Upper lobe of right lung (tissue), 1 donor: ENCODE measurements at places on chromosomes 1 and 21.

DNA sequence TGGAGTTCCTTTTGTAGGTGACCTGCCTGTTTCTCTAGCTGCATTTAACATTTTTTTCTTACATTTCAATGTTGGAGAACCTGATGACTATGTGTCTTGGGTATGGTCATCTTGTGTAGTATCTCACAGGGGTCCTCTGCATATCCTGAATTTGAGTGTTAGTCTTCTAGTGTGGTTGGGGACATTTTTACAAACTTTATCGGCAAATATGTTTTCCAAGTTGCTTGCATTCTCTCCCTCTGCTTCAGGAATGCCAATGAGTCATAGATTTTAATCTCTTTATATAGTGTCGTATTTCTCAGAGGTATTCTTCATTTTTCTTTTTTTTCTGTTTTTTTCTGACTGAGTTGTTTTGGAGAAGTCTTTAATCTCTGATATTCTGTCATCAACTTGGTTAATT is 684.0 kb downstream of the NCAM2 start:
- no peak for DNase-seq
- H3K27me3 ChIP-seq, result no peaks in the 10 kb centered on the region
- H3K27ac ChIP-seq, result no peak overlapping the region
- no peaks in the 10 kb centered on the region for H3K36me3 ChIP-seq
- H3K4me3 ChIP-seq, result no peak overlapping the region
- H3K4me1 ChIP-seq, result no peaks in the 10 kb centered on the region

DNA sequence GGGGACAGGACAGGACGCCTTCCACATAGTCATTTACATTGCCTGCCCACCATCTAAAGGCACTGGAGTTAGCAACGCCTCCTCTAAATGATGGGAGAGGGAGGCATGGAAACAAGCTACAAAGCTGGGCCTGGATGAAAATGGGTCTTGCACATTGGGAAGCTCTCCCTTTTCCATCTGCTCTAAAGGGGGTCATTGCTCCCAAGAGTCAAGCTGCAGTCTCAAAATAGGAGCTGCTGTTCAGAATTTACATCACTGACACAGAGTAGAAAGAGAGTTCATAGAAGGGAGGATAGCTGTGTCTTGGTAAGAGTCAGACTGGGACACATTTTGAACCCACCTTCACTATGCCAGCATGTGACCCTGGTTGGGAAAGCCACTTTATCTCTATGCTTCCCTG is 26.6 kb downstream of the RCSD1 start:
- H3K27ac ChIP-seq, result no peak overlapping the region
- no peak for DNase-seq
- H3K27me3 ChIP-seq, result no peaks in the 10 kb centered on the region
- no peaks in the 10 kb centered on the region for H3K36me3 ChIP-seq

- H3K4me3 ChIP-seq, result no peak overlapping the region
- H3K4me1 ChIP-seq, result no peaks in the 10 kb centered on the region
- no peak overlapping the region for H3K27ac ChIP-seq
- no peaks in the 10 kb centered on the region for H3K36me3 ChIP-seq
- H3K27me3 ChIP-seq, result no peaks in the 10 kb centered on the region
These were observed 228.5 kb downstream of the ZNF326 start for GRCh38 chr1:90223401-90223800.

GRCh38 chr1:85220756-85221201 is 20.0 kb upstream of the SYDE2 start:
- no peaks in the 10 kb centered on the region for H3K36me3 ChIP-seq
- no peak overlapping the region for H3K4me3 ChIP-seq
- no peak overlapping the region for H3K27ac ChIP-seq
- no peaks in the 10 kb centered on the region for H3K27me3 ChIP-seq

GRCh38 chr1:41762777-41763176 is 155.9 kb downstream of the HIVEP3 start:
- no peak for DNase-seq
- H3K27me3 ChIP-seq, result no peaks in the 10 kb centered on the region
- H3K36me3 ChIP-seq, result no peaks in the 10 kb centered on the region
- peaks cover 33% of the 10 kb centered on the region for H3K4me1 ChIP-seq
- no peak overlapping the region for H3K27ac ChIP-seq
